ENCODE measurements at places on chromosomes 2 and 18. TPM values are rescaled to one million over a fixed set of nuclear protein-coding genes. Genes with fewer than 3 reads are reported as not detected.

DNA sequence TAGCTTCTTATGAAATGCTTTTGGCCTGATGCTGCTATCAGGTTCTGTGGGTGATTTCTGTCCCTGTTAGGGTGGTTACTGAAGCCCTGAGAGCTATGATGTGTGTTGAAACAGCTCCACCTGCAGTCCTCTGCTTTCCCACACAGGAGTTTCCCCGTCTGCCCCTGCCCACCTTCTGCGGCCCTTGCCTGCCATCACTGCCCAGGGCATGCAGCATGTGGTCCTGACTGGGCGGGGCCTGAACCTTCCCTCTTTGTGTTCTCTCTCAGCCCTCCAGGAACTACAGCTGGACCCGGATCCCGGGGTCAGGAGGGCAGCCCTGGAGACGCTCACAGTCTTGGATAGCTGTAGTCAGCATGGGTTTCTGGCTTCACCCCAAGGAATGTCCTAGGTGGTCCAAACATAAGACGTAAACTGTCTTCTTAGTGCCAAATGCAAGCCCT is 21.4 kb downstream of the HJURP start:
- H3K4me3 ChIP-seq = no peak overlapping the region
- no peak for DNase-seq
- no peaks in the 10 kb centered on the region for H3K36me3 ChIP-seq

DNA sequence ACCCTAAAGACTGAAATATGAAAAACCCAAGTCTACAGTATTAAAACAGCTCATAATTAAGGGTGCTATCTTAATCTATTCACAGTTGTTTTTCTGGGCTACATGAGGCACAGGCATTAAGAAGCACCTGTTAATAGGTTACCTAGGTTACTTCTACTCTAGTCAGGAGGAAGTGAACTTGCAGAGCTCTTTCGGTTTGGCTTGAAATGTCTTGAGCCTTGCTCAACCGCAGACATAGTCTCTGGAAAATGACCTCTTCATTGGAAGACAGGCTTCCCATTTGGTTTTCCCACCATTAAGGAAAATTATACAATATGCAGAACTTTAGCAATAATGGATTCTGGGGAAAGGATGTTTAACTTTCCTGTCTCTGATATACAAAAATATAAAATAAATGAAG is 142.3 kb upstream of the KCNJ3 start:
- no peaks in the 10 kb centered on the region for H3K36me3 ChIP-seq
- H3K27ac ChIP-seq = no peak overlapping the region
- H3K4me1 ChIP-seq = no peaks in the 10 kb centered on the region
- no peaks in the 10 kb centered on the region for H3K27me3 ChIP-seq
- no peak for DNase-seq

- no peaks in the 10 kb centered on the region for H3K36me3 ChIP-seq
- H3K27me3 ChIP-seq = peaks cover 23% of the 10 kb centered on the region
- no peak for DNase-seq
- H3K4me1 ChIP-seq = no peaks in the 10 kb centered on the region
Measured at GRCh38 chr2:20125164-20125563, 73.7 kb upstream of the LAPTM4A start.

GRCh38 chr2:72576459-72576858 is 249.4 kb downstream of the EXOC6B start:
- no peak for DNase-seq
- H3K4me1 ChIP-seq = no peaks in the 10 kb centered on the region
- H3K27me3 ChIP-seq = no peaks in the 10 kb centered on the region
- no peaks in the 10 kb centered on the region for H3K36me3 ChIP-seq

CNTNAP5 gene
- total RNA-seq = not detected

CIAO1 gene
- total RNA-seq = 67.1 TPM

VRK2 gene
- total RNA-seq = 18.8 TPM
